ENCODE measurements at places on chromosomes 7 and 10.
A peak's percentile ranks its signal among the peaks of the same experiment; 100 is the strongest.

- no peak for DNase-seq
Measured at GRCh38 chr7:97430006-97430405, 301.9 kb upstream of the TAC1 start.

- DNase-seq, result no peak
Measured at GRCh38 chr7:152502813-152503790, 67.3 kb upstream of the KMT2C start.

DNA sequence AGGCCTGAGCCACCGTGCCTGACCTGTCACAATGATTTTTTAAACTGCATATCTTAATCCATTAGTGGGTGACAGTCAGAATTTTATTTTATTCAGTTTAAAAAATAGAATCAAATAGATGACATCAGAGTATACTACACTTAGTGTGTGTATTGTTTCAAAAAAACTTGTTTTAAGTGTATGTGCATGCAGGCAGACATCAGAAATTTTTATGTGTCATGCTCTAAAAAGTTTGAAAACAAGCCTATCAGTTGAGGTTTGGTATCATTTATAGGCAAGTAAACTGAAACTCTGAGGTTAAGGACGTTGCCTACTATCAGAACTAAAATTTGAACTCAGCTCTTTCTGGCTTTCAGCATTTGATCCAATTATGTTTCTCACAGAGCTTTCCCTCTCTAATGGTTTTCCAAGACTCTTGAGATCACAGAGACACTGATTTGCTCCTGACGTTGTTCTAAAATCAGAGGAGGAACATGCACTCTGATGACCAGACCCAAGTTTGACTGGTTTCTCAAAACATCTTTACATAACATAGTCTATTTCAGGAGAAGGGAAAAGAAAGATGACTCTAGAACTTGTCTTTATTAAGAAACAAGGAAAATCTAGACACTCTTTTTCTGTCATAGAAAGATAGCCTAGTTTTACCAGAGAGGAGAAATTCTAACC is 188.6 kb downstream of the AUTS2 start:
- no peak for DNase-seq

DNA sequence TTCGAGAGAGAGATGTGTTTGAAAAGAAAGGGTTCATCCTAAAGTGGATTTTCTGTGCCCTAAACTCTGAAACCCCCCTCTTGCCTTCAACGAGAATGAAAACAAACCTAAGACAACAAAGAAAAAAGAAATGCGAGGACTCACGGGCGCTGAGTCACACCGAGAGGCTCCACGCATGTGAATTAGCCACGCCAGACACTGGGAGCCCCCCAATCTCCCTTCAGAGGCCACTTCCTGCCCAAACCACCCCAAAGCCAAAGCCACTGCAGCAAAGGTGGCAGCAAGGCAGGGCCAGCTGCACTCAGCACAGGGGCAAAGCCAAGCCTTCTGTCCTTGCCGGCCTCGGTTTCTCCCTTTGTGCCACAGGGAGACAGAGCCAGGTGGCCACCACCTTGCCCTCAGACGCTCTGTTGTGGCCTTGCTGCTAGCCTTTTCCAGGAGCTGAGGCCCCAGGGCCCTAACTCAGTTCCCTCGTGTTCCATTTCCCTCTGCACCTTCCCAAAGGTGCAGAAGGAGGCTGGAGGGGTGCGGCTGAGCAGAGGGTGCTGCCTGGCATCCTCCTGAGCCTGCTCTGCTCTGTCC is 93.3 kb downstream of the FAM53B start:
- peak; percentile 70 for DNase-seq

- DNase-seq, result no peak
Measured at GRCh38 chr7:88395715-88396114, 89.0 kb upstream of the STEAP4 start.

DNA sequence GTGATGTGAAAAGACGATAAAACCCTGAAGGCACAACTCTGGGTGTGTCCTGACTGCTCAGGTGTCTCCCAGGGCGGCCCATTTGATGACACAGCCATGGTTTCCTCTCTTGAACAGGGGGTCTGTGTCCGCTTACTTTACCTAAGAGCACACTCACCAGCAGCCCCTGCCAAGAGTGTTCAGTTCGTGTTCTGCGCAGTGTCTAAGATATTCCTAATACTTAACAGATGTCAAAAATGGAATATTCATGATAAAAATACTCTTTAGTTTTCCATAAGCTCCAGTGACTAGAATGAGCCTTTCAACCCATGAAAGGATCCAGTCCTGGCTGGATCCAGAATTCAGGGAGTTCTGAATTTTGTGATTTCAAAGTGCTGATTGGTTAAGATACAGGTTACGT is 492.4 kb downstream of the TNS3 start:
- DNase-seq, result no peak

DNA sequence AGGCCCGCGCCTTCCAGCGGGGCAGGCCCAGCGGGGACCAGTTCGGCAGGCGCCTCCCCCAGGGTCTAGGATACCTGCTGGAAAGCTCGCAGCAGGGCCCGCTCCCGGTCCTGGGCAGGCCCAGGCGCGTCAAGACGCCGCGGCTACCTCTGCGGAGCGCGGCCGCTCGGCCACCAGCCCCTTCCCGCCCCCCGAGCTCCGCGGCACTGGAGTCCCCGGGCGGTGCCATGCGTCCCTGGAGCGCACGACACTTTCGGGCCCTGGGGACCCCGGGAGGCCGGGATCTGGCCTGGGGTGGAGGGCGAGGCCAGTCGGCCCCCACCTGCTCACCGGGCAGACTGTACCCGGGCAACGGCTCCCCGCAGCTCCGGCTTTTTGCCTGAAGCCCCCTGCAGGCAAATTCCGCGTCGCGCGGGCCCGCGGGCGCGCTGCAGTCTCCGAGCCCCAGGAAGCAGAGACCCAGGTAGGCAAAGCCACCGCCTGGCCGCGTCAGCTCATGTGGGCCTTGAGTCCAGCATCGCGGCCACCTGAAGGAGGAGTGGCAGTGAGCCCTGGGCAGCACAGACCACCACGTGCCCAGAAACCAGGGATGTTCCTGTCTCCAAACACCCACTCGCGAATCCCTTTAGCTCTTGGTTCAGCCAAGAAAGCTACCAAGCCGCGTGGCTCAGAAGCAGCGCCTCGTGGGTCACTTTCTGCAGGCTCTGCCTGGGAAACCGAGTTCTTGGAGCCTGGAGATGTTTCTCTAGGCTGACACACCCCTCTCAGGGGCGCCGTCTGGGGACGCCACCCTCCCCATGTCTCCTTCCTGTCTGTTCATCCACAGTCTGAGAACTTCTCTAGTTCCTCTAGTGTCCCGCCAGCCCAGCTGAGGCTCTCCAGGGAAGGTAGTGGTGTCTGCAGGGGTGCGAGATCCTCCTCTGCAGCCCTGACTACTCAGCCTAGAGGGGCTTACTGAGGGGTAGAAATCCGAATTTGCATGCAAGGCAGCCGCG is 46.1 kb upstream of the APBB1IP start:
- peak; percentile 20 for DNase-seq

Data from GM10248 (cell line).